ENCODE measurements at places on chromosomes 3 and 15.

DNA sequence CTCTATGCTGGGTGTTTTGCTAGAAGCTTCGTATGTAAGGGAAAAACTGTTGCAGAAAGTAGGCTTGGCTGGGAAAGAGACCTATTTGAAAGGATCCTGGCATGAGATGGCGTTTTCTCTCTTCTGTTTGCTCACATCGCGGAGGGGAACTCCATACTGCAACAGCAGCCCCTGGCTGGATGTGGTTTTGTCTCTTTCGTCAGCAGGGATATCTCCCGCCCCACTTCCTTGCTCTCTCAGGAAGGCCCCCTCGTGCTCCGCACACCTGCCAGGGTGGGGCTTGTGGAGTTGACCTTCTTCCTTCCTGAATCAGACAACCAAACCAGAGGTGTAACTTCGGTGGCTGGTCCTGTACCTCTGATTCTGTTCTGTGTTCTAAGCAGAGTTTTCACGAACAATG lies 26.4 kb upstream of the MYZAP start:
- peak; percentile 17 for DNase-seq

GRCh38 chr3:197139586-197139985 lies 110.0 kb upstream of the MELTF start:
- no peak for DNase-seq

- no peak for DNase-seq
Measured at GRCh38 chr3:197994736-197995135, 34.7 kb downstream of the LMLN start.

- no peak for DNase-seq
Measured at GRCh38 chr3:152173627-152174026, 95.1 kb upstream of the MBNL1 start.

- no peak for DNase-seq
Measured at GRCh38 chr3:79203144-79203519, 564.7 kb downstream of the ROBO1 start.

DNA sequence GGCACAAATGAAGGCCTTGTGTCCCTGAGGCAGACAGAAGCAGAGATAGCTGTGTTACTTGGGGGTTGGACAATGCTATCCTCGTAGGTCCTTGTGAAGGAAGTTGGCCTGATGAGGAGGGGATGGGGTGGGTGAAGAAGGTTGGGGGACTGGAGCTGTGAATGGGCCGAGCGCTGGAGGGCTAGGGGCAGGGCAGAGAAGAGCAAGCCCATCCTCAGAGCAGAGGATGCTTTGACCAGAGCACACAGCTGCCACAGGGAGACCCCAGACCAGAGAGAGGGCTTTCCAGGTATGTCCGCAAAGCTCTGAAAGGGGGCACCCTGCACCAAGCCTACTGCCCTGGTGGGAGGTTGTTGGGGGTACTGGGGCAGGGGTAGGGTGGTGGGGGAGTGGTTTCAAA lies 5.7 kb upstream of the TBC1D2B start:
- DNase-seq = no peak

DNA sequence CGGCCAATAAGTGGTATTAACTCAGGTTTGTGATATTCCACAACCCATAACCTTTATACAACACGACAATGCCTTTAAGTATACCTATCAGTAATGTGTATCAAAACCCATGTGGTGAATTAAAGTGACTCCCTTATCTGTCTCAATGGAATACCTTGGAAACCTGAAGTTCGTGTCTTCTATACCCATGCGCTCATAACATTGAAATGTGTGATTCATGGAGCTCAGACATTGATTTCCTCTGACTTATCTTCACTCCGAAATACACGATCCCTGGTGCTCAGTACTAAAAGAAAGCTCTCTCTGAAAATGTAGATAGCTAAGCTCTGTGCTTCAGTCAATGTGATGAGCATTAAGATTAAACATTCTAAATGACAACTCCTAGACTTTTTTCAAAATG lies 140.3 kb downstream of the TBC1D5 start:
- no peak for DNase-seq

GRCh38 chr3:41198526-41198925 lies 779 bp upstream of the CTNNB1 start:
- peak; percentile 4 for DNase-seq

DNA sequence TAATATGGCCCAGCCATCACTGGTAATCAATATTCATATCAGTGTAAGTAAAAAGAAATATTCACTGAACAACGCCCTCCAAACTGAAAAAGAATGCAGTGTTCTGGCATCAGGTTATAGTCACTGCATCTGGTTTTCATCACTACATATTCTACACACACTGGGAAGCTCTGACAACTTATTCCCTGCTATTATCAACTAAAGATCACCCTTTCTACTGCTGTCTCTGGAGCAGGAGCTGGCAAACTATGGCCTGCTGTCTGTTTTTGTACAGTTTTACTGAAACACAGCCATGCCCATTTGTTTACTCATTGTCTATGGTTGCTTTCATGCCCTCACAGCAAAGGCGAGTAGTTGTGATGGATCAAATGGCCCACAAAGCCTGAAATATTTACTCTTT lies 35.3 kb downstream of the TUBGCP4 start:
- no peak for DNase-seq

DNA sequence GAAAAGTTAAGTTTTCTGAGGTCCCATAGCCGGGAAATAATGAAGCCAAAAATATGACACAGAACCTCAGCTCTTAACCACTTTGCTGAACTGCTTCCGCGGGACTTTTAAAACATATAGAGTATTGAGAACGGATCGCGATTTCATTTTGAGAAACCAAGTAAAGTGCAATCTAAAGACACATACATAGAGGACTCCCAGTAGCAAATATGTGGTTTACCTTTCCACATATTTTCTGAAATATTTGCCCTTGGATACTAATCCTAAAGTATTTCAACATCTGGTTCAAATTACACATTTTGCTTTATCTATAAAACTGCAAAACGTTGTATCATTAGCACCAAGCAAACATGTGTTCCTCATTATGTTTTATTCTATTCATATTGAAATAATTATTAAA lies 776.5 kb downstream of the ROBO2 start:
- DNase-seq = no peak

DNA sequence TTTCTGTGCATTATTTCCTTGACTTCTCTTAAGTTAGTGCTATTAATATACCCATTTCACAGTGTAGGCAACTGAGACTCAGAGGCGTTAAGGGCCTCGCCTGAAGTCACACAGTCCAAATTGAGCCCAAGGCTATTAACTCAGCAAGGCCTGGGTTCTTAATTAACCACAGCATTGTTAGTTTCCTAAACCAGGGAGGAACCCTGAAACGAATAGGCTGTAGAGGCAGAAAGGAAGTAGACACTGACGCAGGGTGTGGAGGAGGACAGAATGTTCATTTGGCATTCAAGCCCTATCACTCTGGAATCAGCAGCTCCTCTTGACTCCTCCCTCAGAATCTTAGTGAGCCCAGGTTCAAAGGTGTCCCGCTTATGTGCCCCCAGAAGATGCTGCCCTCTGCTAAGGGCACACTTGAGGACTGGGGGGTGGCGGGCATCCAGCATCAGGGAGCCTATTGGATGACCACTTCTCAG lies 13.9 kb downstream of the ARHGEF3 start:
- no peak for DNase-seq

DNA sequence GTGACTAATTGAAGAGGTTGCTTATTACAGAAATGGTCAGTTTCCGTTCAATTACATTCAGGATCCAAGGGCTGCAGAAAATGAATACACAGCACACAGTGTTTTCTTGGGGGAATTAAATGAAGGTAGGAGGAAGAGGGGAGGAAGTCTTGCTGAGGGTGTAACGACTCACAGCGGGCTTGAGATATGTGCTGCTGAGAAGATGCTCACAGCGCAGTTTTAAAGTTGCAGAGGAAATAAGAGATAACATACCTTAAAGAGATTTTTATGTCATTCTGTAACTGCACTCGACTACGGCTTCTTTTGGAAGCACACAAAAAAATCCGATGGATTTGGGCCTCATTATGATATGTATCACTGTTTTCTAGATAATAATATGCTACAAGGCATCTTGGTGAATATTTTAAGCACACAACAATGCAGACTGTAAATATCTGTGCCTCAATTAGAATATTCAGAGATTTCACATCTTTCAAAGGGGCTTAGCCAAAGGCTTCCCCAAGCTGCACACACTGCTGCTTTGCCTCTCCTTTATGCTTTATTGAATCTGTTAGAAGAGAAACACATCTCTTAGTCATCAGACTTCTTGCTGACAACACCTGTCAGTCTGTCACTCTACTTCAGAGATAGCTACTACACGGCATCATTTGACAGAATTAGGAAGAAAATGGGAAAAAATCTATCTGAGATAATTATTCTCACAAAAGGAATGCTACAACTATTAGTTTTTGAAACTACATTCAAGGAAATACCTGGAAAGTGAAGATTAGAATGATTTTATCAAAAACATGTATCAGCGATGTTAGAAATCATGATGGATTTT lies 773.2 kb downstream of the OTOL1 start:
- DNase-seq = no peak

- no peak for DNase-seq
Measured at GRCh38 chr3:188202358-188203138, 48.6 kb downstream of the LPP start.

- no peak for DNase-seq
Measured at GRCh38 chr15:73677146-73677607, 7.0 kb upstream of the CD276 start.

All from activated CD4-positive, alpha-beta T cell treated with anti-CD3 and anti-CD28 coated beads, Interleukin-2, amount 50 U/mL, for 24 hours (primary cell).